Activated CD8-positive, alpha-beta memory T cell treated with anti-CD3 and anti-CD28 coated beads for 24 hours (primary cell): ENCODE measurements at places on chromosomes 5 and 9.

DNA sequence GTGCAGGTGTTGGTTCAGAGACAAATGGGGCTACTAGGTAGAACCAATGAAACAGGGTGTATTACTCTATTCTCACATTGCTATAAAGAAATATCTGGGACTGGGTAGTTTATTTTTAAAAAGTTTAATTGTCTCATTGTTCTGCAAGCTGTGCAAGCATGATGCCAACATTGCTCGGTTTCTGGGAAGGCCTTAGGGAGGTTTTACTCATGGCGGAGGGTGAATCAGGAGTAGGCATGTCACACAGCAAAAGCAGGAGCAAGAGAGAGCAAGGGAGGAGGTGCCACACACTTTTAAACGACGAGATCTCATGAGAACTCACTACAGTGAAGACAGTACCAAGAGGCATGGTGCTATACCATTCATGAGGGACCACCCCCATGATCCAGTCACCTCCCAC lies 134.6 kb downstream of the PIK3R1 start:
- no peak for DNase-seq

DNA sequence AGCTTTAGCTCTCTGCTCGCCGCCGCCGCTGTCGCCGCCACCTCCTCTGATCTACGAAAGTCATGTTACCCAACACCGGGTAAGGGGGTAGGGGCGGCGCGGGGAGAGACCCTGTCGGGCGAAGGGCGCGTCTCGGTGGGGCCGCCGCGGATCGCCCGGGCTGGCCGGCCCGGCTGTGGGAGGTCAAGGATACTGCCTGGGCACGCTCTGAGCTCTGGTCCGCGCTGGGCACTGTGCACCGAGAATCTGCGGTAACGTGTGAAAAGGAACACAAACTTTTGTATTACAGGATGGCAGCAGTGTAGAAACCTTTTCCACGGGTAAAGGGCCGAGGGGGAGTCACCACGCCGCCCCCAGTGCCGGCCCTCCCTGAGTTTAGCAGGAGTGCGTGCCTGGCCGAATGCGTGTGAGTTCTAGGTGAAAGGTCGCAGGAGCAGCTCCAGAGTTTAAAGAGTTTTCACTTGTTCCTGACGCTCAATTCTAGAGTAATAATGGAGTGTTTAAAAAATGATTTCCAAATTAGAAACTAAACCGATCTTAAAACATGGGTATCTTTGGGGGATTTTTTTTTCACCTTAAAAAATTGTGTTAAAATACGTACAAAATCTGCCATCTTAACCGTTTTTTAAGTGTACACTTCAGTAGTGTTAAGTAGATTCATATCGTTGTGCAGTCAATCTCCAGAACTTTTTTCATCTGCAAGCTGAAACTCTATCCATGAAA lies at the start of gene HSDL2:
Gene HSDL2 (plus strand): TSS at position 7 of the 723 bp plus-strand sequence. CDS start 56 bp downstream, at position 63.
- no peak for DNase-seq

DNA sequence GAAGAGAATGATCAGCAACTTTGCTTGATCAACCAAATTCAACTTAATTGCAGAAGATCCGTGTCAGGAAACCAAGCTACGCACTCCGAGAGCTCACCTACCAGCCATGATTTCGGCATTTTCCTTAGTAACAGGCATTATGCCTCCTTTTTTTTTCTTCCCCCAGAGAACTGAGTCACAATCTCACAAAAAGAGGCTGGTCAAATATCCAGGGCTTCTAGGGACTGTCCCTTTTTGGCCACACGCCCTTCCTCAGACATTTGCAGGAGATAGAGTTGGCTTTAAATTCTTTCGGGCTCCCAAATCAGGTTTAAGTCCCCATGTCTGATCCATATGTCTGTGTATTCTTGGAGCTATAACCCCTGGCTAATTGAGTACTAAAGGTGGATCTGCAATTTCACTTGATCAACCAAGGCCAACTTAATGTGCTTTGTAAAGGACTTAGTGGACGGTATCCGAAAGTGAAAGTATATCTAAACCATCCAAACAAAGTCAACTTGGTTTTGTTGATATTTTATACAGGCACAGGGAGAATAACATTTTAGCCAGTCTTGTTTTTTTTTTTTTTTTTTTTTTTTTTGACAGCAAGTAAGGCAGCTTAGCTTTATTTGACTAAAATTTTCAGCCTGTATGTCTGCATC lies 100.8 kb upstream of the TBCA start:
- DNase-seq = no peak

DNA sequence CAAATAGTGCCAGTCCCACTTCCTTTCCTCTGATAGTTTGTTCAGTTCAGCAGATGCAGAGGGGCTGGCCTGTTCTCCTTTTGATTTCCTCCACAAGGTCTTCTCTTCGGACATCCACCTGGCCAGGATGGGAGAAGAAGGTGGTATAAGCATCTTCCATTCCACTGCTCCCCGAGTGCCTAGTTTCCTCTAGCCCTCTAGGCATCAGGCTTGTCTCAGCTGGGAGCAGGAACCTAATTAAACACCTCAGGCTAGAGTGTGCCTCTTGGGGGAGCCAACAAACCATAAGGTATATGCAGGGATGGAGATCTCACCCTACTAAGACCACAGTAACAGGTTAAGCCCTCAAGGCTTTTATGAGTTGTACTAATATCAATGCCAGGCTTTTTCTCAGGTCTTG lies 835 bp upstream of the DND1 start:
- no peak for DNase-seq

GRCh38 chr9:12699529-12699928 lies 6.3 kb downstream of the TYRP1 start:
- no peak for DNase-seq

- DNase-seq = no peak
These were observed 18.7 kb downstream of the ROPN1L start for GRCh38 chr5:10460252-10460906.

DNA sequence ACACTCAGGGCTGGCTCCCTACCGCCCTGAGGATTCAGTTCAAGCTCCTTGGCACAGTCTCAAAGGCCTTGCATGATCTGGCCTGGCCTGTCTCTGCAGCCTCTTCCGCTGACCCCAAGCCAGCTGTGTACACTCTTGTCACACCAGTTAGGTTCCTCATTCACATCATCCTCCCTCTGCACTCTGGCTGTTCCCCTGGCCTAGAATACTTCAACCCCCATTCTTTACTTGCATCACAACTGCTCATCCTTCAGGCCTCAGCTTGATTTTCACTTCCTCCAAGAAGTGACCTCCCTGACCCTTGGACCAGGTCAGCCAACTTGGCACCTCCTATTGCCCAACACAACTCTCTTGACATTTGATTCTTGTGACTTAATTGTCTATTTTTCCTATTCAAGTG lies 18.9 kb upstream of the PFDN1 start:
- no peak for DNase-seq

- no peak for DNase-seq
These were observed 10.8 kb upstream of the PRRC2B start for GRCh38 chr9:131382850-131383729.

- DNase-seq = no peak
These were observed 49.5 kb upstream of the TYRP1 start for GRCh38 chr9:12643686-12644085.

DNA sequence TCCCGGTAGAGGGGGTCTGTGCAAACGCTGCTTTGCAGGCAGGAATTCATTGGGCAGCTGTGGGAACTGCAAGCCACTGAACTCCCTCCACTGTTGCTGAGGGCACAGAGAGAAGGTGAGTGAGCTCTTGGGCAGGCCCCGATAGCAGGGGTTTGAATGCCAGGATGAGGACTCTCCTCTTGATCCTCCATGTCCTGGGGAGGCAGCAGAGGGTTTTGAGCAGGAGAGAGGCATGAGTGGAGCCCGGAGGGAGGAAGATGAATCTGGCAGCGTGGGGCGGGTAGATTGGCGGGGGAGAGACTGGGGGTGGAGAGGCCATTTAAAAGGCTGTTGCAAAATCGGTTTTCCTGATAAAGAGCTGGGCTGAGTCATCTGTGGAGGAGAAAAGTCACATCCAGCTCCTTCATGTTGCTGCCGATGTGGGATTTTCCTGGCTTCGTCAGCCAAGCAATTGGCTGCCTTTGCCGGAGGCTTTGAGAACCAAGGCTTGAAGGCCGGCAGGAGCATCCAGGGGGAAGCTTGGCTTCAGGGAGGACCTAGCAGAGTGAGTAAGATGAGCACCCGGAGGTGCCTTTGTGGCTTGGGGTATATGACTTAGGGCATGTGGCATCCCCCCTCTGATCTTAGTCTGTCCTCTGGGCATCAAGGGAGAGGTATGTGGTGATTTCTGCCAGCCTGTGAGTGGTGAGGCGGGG lies at the start of gene SYNPO:
Gene SYNPO (plus strand): TSS at position 350 of the 695 bp plus-strand sequence. CDS start 7,616 bp downstream, outside the sequence.
- DNase-seq = no peak

GRCh38 chr9:87494970-87495471 lies 2.6 kb upstream of the DAPK1 start:
- no peak for DNase-seq

DNA sequence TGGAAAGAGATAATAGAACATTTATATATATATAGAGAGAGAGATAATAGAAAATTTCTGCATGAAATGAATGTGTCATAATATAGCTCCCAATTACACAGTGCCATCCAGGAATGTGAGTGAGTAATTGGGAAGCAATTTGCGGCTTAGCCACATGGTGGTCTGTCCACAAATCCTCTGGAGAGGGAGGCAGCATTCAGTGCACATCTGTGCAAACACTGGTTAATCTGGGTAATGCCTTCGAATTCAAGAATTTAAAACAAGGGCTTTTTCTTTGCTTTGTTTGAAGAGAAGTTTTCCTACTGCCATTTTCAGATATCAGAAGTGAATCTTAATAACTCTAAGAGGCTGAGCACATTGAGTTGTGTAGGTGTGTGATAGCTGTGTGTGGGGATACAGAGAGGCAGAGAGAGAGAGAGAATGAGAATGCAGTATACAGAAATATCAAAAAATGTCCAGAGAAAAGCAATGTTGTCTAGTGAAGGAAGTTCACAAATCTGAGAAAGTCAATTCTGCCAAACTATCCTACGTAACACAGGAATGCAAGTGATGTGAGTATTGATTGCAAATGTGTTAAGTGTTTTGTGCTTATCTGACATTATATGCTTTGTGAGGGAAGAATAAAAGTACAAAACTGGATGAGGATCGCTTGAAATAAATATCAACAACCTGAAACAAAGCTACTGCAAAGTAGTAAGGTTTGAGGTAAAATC lies 134.6 kb downstream of the EDIL3 start:
- DNase-seq = no peak

GRCh38 chr9:123338710-123339665 lies 17.0 kb upstream of the CRB2 start:
- peak; percentile 90 for DNase-seq

- no peak for DNase-seq
These were observed 26.2 kb upstream of the SPTLC1 start for GRCh38 chr9:92141144-92142129.

GRCh38 chr5:51622161-51622790 lies 239.0 kb downstream of the ISL1 start:
- DNase-seq = no peak

DNA sequence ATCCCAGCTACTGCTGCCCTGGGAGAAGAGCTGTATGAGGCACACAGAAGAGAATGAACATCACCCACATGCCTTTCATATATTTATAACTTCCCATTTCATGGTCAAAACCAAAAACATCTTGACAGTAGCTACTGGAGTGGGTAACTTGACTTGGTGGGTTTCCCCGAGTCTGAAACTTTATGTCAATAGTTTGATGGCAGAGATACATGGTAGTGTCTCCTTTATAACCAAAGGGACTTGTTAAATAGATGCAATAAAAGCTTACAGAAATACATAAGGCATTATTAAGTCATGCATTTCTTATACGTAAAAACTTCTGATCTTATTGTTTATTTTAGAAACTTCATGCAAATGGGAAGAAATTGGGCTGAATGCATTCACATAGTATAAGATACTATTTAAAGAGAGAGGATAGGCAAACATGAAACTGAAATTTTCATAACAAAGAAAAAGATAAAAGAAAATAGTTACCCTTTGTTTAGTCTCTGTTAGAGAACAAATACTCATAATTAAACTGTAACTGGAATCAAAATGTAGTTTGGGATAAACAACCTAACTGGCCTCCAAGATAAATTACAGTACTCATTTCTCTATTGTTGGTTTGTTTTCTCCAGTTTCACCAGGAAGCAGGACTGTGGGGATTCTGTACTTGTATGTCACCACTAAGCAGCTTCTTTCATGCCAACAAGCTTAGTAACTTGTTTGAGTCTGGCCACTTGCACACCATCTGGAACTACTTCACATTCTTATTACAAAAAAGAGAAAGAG lies 459.3 kb upstream of the MEF2C start:
- DNase-seq = no peak

DNA sequence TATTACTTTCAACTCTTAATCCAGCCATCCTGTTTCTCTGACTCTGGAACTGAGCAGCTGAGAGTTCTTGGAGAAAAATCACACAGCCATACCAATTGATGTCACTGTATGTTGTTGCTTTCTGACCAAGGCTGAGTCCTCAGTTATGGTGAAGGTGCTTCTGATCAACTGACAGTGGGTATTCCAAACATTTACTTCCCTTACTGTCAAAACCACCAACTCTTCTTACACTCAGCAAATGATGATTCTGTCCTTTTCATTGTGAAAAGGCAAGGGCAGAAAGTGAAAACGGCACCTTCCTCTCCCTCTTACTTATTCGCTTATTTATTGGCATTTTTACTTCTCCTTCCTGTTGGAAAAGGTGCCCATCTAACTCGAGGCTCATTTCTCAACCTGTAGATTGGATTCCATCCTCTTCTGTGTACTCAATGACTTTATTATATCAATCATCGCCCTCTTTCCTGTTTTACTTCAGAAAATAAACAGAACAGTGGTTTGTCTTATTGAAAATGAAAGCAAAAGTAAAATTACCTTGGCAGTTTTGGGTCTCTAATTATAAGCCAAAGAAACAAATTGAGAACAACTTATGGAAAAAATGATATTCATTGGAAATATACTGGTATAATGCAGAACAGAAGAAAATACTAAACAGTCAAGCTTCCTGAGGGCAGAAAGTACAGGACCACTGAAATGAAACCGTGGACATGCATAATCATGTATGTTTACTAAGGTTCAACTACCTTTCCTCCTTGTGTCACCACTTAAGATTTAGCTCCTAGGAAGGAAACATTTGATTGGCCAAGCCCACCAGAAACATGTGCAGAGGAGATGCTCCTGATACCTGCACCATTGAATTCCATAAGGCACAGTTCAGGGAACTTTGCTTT lies 104.5 kb upstream of the CHD1 start:
- no peak for DNase-seq

- DNase-seq = no peak
These were observed 79.6 kb upstream of the CDKN2B start for GRCh38 chr9:22088717-22089061.

DNA sequence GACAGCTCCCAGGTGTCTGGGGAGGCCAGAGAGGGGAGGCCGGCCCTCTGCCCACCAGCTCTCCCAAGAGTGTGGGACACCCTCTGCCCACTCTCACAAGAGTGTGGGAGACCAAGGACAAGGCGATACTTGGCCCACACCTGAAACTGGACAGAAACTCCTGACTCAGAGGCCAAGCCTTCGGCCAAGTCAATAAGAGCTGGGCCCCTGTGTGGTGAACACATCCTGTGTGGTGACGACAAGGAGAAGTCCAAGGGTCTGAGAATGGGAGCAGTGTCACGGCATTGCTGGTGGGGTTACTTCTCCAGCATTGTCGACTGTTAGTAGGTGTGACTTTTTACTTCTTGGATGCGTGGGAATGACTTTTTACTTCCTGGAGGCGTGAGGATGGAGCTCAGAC lies 14.6 kb upstream of the F2RL1 start:
- no peak for DNase-seq

- no peak for DNase-seq
These were observed 302.4 kb downstream of the CHSY3 start for GRCh38 chr5:130206686-130207085.
